ENCODE measurements at places on chromosomes 3 and 15.

- no peak for DNase-seq
These were observed 12.6 kb upstream of the PLXND1 start for GRCh38 chr3:129618901-129619671.

GRCh38 chr3:173221010-173221409, 80.0 kb upstream of the SPATA16 start:
- no peak for DNase-seq

GRCh38 chr15:64521726-64522164, 61.4 kb downstream of the ZNF609 start:
- DNase-seq = no peak

DNA sequence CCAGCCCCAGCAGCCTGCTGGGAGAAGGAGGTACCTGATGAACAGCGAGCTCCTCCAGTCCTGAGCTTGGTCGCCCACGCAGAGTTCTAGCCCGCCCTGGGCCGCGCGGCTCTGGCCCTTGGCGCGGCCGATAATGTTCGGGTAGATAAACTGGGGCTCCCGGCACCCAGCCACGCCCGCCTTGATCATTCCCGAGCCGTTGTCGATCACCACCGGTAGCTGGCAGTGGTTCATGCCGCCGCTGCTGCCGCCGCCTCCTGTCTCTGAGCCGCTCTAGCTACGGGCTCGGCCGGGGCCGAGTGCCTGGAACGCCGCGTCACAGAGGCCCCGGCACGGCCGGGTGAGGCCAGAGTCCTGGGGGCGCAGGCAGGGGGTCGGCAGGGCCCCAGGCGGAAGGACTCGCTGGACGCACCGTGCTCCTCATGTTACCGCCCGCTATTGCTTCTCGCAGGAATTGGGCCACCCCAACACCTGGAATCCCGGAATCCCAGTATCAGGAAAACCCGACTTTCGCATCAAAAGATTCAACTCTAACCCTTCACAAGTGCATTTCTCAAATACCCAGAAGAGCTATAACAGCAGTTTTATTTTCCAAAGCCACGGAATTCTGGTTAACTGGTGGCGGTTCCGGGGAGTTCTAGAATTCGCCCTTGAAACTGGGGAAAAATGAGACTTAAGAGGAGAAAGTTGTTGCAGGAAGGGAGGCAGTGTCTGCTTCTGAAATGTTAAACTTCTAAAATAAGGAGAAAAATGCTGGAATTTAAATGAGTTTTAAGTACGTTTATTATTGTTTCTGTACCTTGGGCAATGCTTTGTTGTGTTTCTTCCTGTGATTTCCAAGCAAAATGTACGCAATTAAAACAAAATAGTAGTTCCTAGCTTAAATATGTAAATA, at the start of gene ACTRT3:
Gene ACTRT3, minus strand, starts transcription at position 275 of the 895 bp plus-strand sequence. Its CDS starts 41 bp downstream, at position 234.
- peak; percentile 59 for DNase-seq

GRCh38 chr3:177615015-177615414, 417.7 kb upstream of the TBL1XR1 start:
- DNase-seq = no peak

DNA sequence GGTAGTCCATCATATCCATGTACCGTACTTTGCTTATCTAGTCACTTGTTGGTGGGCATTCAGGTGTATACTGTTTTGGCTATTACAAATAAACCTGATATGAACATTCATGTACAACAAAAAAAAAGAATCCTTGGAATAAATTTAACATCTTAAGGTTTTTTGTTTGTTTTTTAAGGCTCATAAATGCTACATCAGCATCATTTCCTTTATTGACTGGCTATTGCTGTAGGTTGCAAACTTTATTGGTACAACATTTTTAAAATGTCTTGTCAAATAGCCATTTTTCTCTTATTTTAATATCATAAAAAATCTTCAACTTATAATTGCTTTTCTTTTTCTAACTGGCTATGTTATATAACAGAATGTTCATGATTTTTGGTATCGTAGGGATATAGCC, 16.2 kb downstream of the DHFR2 start:
- no peak for DNase-seq

DNA sequence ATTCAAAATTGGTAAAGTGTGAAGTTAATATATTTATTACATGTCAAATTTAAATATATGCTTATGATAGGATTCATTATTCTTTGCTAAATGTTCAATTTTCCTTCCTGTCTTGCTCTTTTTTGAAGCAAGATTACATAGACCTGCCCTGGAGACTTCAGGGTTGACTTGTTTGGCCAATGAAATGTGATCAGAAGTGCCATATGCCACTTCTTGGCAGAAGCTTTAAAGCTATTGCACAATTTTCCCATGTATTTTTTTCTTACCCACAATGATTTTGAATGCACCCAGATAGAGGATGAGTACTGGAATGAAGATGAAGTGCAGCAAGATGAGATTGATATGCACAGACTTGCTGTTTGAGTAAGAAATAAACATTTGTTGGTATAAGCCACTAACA, 406.3 kb upstream of the BCHE start:
- no peak for DNase-seq

DNA sequence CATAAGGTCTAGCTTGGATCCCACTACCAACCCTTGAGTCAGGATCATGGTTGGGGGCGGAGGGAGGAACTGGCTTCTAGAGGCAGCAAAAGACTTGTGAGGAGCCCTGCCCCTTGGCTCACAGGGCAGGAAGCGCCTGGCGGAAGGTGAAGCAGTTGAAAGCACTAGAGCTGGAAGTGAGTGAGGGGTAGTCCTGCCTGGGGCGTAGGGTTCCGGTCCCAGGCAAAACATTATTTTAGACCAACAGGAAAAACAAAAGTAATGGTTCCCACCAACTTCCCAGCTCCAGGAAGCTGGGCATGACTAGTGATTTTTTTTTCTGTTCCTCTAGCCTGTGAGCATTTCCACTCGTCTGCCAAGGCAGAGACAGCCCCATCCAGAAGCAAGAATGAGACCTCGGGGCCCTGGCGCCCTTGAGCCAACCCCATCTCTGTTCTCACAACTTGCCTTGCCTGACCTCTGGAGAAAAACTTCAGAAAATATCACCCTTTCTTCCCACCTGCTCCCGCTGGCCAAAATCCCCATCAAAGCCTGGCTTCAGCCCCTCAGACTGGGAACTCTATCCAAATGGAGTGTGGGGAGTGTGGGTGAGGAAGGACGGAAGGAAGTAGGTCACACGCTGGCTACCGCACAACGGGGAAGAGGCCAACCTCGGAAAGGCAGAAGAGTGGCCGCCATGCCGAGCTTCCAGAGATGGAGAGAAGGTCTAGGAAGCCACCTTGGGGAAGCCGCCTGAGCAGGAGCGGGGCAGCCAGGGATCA, 57.5 kb downstream of the RBPMS2 start:
- DNase-seq = no peak

- DNase-seq = no peak
These were observed 116.3 kb downstream of the TFG start for GRCh38 chr3:100825574-100825973.

DNA sequence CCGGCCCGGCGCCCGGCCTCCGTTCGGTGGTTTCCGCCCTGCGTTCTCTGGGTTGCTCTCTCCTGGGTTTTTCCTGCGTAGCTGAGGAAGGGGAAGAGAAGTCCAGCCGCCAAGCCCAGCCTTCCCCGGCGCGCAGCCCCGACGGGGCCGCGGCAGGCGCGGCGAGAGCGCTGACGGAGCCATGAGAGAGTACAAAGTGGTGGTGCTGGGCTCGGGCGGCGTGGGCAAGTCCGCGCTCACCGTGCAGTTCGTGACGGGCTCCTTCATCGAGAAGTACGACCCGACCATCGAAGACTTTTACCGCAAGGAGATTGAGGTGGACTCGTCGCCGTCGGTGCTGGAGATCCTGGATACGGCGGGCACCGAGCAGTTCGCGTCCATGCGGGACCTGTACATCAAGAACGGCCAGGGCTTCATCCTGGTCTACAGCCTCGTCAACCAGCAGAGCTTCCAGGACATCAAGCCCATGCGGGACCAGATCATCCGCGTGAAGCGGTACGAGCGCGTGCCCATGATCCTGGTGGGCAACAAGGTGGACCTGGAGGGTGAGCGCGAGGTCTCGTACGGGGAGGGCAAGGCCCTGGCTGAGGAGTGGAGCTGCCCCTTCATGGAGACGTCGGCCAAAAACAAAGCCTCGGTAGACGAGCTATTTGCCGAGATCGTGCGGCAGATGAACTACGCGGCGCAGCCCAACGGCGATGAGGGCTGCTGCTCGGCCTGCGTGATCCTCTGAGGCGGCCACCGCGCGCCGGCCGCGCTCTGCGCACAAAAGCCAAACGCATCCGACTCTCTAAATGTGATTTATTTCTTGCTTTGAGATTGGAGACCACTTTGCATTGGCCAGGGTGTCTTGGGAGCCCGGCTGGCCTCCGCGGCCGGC, 727 bp downstream of the RAP2B start:
- DNase-seq = peak; percentile 49

DNA sequence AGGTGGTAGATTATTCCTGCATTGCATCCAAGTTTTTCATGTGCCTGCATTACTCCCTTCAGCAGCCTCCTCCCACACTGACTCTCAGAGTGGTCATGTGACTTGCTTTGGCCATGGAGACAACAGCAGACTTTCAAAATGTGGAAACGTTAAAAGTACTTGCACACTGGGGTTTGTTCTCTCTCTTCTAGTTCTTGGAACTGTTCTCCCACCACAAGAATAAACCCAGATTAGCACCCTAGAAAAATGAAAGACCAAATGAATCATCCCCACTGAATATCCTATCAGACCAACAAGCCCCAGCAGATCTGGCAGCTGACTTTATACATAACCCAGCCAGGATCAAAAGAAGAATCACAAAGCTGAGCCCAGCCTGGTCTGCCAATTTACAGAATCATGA, 398.5 kb downstream of the VPS13C start:
- DNase-seq = no peak

GRCh38 chr15:80201256-80202015, 48.6 kb downstream of the FAH start:
- no peak for DNase-seq

GRCh38 chr3:47512416-47513124, 942 bp downstream of the ELP6 start:
- DNase-seq = no peak

DNA sequence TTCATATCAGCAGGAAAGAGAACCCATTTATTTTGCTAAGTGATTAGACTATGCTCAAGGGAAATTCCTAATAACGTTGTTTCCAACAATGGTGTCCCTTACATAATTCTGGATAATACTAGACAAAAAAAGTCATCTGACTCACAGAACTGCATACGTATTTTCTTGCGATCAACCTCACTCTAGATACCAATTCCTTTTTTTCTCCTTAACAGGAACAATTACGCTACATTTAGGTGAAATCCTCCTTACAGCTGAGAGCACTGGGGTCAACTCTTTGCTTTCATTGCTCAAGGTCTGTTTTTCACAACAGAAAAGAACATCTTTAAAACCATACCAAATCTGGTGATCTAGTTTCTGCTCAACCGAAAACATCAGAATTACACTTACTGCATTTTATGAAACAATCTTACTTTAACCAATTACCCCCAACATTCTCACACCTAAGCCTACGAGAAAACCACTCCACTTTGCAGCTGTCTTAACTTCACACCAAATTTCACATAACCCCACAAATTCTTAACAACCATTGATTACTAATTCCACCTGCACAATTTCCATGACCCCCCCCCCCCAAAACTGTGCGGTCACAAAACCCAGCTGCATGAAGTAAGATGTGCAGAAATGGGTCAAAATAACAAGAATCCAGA, 61.2 kb upstream of the ICE2 start:
- DNase-seq = no peak

DNA sequence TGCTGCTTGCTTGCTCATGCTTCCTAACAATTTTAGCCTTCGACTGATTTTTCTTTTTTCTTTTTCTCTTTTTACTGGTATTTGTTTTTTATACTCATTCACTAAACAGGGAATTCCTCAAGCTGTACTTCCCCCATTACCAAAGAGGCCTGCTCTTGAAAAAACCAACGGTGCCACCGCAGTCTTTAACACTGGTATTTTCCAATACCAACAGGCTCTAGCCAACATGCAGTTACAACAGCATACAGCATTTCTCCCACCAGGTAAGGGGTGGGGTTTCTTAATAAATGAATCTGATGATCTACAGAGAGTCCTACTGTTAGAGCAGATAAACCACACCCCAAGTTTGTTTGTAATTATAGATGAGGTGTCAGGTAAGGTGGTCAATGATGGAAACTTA, 178.8 kb downstream of the MBNL1 start:
- DNase-seq = no peak

DNA sequence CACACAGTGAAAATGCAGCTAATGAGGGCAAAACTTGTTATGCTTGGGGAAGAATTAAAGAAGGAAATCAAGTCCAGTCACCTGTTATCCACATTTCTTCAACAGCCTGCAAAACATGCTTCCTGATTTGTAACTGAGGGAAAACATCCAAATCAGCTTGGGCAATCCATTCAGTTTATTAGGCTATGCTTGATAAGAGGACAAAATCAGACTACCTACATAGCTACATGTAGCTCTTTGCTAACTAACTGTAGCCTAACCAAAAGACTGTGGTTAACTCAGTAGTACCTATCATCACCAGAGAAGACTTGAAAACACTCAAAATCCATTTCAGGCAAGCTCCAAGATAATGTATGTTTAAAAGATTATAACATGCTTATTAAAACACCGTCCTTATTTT, 436.4 kb downstream of the SHQ1 start:
- no peak for DNase-seq

DNA sequence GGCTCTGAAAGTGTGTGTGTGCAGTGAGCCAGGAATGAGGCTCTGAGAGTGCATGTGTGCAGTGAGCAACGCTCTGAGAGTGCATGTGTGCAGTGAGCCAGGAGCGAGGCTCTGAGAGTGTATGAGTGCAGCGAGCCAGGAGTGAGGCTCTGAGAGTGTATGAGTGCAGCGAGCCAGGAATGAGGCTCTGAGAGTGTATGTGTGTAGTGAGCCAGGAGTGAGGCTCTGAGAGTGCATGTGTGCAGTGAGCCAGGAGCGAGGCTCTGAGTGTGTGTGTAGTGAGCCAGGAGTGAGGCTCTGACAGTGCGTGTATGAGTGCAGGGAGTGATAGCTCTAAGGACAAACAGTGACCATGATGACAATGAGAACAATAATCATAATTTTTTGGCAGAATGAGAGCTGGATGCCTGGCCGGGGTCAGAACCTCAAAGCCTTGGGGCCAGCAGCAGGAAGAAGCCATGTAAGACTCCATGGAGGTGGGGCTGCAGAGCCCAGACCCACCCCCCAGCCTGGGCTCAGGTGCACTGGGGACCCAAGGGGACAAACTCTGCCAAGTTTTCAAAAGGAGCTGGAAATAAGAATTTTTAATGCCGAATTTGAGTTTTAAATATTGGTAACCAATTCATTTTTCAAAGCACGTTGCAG, 85.7 kb upstream of the PRR20G start:
- no peak for DNase-seq

GRCh38 chr3:37726525-37727290, 135.0 kb upstream of the CTDSPL start:
- no peak for DNase-seq

GRCh38 chr3:65951836-65952505, 86.7 kb downstream of the MAGI1 start:
- no peak for DNase-seq

GRCh38 chr3:167110901-167111300, 269.2 kb downstream of the ZBBX start:
- DNase-seq = no peak

GRCh38 chr3:114147251-114147650, 31.6 kb downstream of the DRD3 start:
- no peak for DNase-seq

GRCh38 chr3:39109086-39109485, 1.6 kb downstream of the TTC21A start:
- no peak for DNase-seq
